CD4-positive, alpha-beta T cell treated with Interleukin-2 at 100 ng/mL for 4 hours (primary cell): ENCODE measurements at places on chromosomes 1 and 21.

DNA sequence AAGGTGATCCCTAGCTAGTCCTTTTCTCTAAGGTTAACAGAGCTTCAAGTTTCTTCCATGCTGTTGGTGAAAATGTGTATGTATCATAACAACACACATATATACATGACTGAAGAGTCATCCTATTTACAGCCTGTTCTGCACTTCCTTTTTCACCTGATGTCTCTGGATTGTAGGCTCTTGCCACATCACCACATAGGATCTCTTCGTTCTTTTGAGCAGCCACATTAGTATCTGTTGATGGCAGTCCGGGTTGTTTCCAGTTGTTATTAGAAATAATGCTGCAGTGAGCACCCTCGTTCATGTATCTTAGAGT lies 19.7 kb downstream of the MRPL37 start:
- no peak for DNase-seq

- no peak for DNase-seq
Measured at GRCh38 chr1:204558467-204558866, 42.3 kb downstream of the MDM4 start.

DNA sequence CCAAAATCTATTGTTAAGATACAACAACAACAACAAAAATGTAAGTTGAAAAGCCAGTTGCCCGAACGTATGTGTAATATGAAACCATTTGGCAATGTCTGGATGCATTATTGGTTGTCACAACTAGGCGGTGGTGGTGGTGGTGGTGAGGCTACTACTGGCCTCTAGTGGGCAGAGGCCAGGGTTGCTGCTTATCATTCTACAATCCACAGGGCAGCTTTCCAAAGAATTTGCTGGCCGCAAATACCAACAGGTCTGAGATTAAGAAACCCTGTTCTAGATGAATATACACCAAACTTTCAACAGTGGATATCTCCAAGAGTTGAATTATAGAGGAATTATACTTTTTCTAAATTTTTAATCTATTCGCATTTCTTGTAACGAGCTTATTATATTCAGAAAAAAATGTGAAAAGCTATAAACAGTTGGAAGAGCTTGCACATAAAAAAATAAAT lies 26.8 kb upstream of the ZNF697 start:
- DNase-seq, result no peak

DNA sequence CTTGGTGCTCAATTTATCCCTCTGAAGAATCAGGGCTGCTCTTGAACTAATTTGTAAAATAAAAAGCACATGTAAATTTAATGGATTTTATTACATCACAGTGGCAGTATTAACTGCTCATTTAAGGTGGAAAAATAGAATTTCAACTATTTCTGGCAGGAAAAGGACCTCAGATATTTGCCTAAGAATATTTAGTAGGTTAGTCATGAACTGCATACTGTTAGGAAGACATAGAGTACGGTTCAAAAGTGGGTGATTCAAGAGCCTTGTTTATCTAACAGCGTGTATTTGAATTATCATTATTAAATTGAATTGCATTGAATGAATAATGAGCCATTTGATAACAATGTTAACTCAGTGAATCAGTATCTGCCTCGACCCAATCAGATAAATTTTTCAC lies 248.8 kb upstream of the PBX1 start:
- no peak for DNase-seq

DNA sequence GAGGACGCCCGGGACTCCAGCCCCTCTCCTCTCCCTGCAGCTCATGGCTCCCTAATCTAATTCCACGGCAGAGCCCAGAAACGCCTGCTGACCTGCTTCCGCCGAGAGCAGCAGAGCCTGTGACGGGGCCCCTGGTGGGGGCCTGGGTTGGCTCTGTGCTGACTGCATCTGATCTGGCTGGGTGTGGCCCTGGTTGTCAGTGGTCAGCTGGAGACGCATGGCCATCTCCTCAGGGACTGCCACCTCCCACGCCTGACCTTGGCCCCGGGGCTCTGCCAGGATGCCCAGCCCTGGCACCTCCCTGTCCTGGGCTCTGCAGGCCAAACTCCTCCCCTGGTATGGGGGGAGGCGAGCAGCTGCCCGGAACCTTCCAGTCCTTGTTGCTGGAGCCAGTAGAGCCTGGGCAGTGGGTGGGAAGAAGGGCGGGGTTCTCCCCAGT lies 1.1 kb upstream of the PLCH2 start:
- no peak for DNase-seq

DNA sequence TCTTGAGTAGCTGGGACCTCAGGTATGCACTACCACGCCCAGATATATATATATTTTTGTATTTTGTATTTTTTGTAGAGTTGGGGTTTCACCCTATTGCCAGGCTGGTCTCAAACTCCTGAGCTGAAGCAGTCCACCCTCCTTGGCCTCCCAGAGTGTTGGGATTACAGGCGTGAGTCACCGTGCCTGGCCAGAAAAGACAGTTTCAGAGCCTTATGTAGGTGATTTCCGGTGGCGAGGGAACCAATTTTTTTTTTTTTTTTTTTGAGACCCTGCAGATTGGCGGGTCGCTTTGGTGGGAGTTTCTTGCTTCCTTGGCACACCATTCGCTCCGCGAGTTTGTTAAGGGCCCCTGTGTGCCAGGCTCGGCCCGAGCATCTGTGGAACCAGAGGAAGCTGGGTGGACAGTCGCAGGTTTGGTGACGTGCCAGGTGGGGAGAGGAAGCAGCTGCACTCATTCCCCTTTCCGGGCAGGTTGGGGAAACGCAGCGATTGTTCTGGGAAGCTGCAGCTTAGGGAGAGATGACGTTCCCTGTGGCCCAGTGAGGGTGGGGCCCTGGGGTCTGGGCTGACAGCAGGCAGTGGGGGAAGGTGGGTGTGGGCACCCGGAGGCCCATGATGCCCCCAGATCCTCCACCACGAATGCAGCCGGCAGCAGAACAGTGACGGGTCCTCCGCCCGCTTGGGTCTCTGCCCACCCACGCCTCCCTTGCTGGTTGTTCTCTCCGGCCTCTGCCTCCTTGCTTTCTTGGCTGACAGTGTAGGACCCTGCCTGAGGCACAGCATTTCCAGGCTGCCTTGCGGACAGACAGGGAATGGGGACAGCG lies 25.1 kb downstream of the SPSB1 start:
- no peak for DNase-seq

GRCh38 chr1:37085393-37085792 lies 51.1 kb upstream of the GRIK3 start:
- no peak for DNase-seq

DNA sequence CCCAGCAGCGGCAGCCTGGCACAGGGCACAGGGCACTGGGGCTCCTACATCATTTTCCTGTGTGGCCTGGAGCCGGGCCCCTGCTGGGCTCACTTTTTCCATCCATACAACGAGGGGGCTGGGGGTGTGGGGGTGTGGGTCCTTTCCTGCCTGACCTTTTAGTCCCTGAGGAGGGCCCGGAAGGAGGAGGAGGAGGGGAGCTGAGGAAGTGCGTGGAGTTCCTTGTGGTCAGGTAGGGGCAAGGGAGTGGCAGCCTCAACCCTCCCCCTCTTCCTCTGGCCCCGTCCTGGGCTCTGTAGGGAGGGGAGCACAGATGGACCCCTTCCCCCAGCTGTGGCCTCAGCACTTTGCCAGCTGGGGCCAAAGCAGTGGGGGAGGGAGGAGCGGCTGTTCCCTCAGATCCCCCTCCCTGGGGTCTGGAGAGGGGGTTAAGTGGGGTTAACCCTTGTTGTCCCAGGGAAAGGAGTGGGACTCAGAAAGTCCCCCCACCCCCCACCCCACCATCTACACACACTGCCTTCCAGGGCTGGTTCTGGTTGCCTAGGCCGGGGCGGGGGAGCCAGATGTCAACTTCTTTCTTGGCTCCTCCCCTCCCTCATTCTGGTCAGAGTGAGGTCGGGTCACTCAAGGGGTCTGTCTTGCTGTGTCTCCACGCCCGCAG lies 5.7 kb downstream of the NTRK1 start:
- DNase-seq, result no peak

DNA sequence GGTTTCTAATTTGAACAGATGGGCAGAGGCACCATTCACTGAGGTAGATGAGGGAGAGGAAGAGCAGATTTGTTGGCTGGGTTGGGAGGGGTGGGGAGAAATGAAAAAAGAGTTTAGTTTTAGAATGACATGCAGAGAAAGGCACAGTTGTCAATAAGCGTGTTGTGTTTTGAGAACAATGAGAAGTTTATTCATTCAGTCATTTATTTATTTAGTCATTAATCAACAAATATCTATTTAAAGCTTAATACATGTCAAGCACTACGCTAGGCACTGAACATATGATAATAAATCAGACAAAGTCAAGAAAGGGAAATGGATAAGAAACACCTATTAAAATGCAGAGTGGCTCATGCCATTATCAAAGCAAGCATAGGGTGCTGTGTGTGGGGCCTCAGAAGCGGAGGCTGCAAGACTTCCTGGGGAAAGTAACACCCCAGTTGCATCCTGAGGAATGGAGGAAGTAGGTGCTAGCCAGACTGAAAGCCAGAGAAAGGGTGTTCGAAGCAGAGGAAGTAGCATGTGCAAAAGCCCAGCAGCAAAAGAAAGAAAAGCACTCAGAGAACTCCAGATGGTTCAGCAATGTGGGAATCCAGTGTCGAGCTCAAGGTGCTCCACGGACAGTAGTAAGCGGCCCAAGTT lies 114.1 kb downstream of the RNF220 start:
- no peak for DNase-seq
